Regular cardiac myocyte (primary cell): ENCODE measurements at places on chromosomes 12 and 14. TPM values are rescaled to one million over a fixed set of nuclear protein-coding genes. Genes with fewer than 3 reads are reported as not detected.

The LYZ gene
- under 0.01 and 0.28 TPM in 2 replicates for total RNA-seq

The KRT80 gene
- 0.38 and 1.1 TPM in 2 replicates for total RNA-seq

The PMCH gene
- 0.19 TPM in 1 of 2 replicates, not detected in the other for total RNA-seq

The KRT5 gene
- total RNA-seq, result 1.4 and 2.3 TPM in 2 replicates

The ART4 gene
- 1.3 and 7.9 TPM in 2 replicates for total RNA-seq

The GPR137C gene
- 0.56 and 0.58 TPM in 2 replicates for total RNA-seq

The KCNA5 gene
- total RNA-seq, result not detected in 2 replicates

The HAL gene
- total RNA-seq, result under 0.01 TPM in 1 of 2 replicates, not detected in the other

The YAF2 gene
- total RNA-seq, result 11.3 and 20.3 TPM in 2 replicates

The SMARCC2 gene
- total RNA-seq, result 33.0 and 36.0 TPM in 2 replicates

The ACSS3 gene
- 6.3 and 20.0 TPM in 2 replicates for total RNA-seq

The TAS2R14 gene
- total RNA-seq, result 1.5 and 3.7 TPM in 2 replicates

The MMP14 gene
- 326 and 383 TPM in 2 replicates for total RNA-seq

The CD69 gene
- total RNA-seq, result not detected in 2 replicates

The HSPB8 gene
- total RNA-seq, result 34.1 and 35.1 TPM in 2 replicates

The FAM222A gene
- under 0.01 and 0.38 TPM in 2 replicates for total RNA-seq

The SAMD15 gene
- total RNA-seq, result 2.5 and 4.2 TPM in 2 replicates

The CABP1 gene
- 10.7 and 16.1 TPM in 2 replicates for total RNA-seq

The ZC2HC1C gene
- total RNA-seq, result 0.85 and 0.96 TPM in 2 replicates

The HIF1A gene
- total RNA-seq, result 489 and 502 TPM in 2 replicates

The TAS2R7 gene
- total RNA-seq, result under 0.01 TPM in 1 of 2 replicates, not detected in the other

The ZNF891 gene
- total RNA-seq, result 0.58 and 1.1 TPM in 2 replicates

The KCNH5 gene
- total RNA-seq, result under 0.01 and 0.19 TPM in 2 replicates

The SMCO3 gene
- 0.38 and 6.2 TPM in 2 replicates for total RNA-seq

The PPFIA2 gene
- total RNA-seq, result 0.85 and 0.96 TPM in 2 replicates

The TEDC1 gene
- 3.9 and 15.1 TPM in 2 replicates for total RNA-seq

The TAS2R9 gene
- not detected in 2 replicates for total RNA-seq

The CRIP1 gene
- 0.28 and 5.4 TPM in 2 replicates for total RNA-seq

The MGST1 gene
- total RNA-seq, result 54.4 and 104 TPM in 2 replicates

The IL23A gene
- total RNA-seq, result 0.28 and 0.38 TPM in 2 replicates

The AVPR1A gene
- total RNA-seq, result 0.38 and 0.56 TPM in 2 replicates

The DEGS2 gene
- under 0.01 and 0.28 TPM in 2 replicates for total RNA-seq

The TMEM260 gene
- 10.4 and 15.2 TPM in 2 replicates for total RNA-seq

The STAC3 gene
- 0.19 and 1.1 TPM in 2 replicates for total RNA-seq

The ERP29 gene
- total RNA-seq, result 42.4 and 88.5 TPM in 2 replicates

The DCN gene
- total RNA-seq, result 69.8 and 321 TPM in 2 replicates

The CD163 gene
- total RNA-seq, result under 0.01 TPM in 1 of 2 replicates, not detected in the other

The SP1 gene
- 18.3 and 27.8 TPM in 2 replicates for total RNA-seq

The CLIP1 gene
- total RNA-seq, result 50.0 and 65.1 TPM in 2 replicates

The CLEC4D gene
- total RNA-seq, result not detected in 2 replicates

The INSM2 gene
- total RNA-seq, result under 0.01 TPM in 1 of 2 replicates, not detected in the other

The LUM gene
- total RNA-seq, result 35.3 and 191 TPM in 2 replicates

The PTGER2 gene
- total RNA-seq, result 2.8 and 5.2 TPM in 2 replicates

The TSPAN9 gene
- 34.1 and 38.3 TPM in 2 replicates for total RNA-seq

The KRT73 gene
- not detected in 2 replicates for total RNA-seq

The GPRC5D gene
- total RNA-seq, result not detected in 2 replicates

The SCNN1A gene
- total RNA-seq, result 0.58 and 1.4 TPM in 2 replicates

The ZNF385A gene
- total RNA-seq, result 0.77 and 1.7 TPM in 2 replicates
